ENCODE measurements at places on chromosomes 16 and 17.

- DNase-seq, result no peak
Measured at GRCh38 chr17:42027961-42028790, 8.3 kb downstream of the NKIRAS2 start.

GRCh38 chr17:11832401-11833137, 164.7 kb downstream of the ZNF18 start:
- DNase-seq, result no peak

- DNase-seq, result no peak
Measured at GRCh38 chr17:28796062-28796461, 46.5 kb downstream of the FAM222B start.

DNA sequence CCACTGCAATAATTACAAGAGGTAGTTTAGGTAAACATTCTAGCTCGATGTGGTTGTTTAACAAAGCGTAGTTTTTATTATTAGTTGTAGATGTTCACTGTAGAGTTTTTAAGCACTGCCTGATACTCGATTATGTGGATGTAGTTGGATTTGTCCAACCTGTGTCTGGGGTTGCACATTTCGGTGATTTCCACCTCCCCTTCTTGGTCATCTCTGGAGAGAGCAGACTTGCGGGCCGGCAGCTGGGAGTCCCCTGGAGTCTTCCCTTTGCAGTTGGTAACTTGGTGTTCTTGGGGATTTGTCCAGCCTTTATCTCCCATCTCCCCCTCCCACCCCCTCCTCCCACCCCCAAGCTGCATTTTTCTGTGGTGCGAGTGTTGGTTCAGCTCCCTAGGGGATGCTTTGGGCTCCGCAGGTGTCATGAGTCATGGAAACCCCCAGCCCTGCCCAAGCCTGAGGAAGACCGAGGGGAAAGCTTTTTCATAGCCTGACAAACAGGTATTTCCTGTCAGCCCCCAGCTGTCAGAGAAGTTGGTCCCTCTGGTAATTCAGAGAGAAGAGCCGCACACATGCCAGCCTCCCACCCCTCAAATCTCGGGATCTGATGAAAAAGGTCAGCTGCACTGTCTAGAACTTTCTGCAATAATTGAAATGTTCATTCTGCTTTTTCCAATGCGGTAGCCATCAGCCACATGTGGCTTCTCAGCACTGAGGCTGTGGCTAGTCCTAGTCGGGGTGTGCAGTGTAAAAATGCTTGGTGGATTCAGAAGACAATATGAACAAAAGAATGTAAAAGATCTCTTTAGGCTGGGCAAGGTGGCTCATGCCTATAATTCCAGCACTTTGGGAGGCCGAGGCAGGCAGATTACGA, 50.3 kb downstream of the KSR1 start:
- DNase-seq, result no peak

DNA sequence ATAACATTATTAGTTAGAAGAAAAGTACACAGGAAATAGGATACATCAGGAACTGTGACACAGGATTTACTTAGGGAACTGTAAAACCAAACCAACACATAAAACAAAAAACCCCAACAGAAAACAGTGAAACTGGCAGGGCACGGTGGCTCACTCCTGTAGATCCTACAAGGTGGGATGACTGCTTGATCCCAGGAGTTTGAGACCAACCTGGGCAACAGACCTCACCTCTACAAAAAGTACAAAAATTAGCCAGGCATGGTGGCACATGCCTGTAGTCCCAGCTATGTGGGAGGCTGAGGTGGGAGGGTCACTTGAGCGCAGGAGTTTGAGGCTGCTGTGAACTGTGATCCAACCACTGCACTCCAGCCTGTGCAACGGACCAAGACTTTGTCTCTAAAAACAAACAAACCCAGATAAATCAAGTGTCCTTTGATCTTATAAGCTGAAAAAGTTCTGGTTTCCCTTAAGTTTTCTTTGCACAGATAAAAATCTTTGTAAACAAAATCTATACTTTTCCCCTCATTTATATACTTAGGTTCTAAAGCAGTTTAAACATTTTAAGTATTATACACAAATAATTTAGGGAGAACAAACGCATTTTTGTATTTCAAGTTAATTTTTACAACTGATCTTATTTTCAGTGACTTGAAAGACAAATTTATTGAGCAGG, 111.5 kb upstream of the TOB1 start:
- DNase-seq, result no peak

- DNase-seq, result no peak
Measured at GRCh38 chr16:8634991-8635736, 13.7 kb downstream of the METTL22 start.

DNA sequence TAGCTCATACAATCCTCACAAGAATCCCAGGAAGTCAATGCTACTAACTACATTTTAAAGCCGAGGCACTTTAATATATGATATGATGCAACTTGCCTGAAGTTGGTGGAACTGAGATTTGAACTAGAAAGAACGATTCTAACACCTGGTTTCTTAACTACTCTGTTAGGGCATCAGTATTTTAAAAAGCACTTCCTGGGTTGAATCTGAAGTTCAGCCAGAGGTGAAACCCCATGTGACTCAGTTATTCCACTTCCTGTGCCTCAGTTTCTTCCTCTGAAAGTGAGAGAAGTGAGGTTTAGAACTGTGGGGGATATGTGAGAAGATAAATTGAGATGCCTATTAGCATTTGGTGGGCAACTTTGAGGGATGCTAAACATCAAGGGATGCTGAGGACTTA, 129.4 kb upstream of the ANKFN1 start:
- no peak for DNase-seq

- no peak for DNase-seq
Measured at GRCh38 chr16:55527885-55528284, 19.0 kb downstream of the LPCAT2 start.

- peak; percentile 24 for DNase-seq
Measured at GRCh38 chr17:74970395-74970794, 2.2 kb downstream of the HID1 start.

DNA sequence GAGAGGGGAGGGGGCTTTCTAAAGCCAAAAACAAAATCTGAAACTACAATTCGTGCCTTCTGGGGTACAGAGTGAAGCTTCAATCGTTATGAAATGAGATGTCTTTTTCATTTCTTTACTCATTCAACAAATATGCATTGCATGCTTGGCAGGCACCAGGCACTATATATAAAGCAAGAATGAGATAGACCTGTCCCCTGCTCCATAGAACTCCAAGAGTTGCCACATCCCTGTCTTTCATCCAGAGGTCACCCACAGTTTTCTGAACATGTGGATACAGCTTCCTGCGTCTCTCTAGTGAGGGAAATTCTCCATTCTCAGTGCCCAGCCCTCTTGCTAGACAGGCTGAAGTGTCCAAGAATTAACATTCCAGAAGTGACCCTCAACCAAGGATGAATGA, 343.2 kb upstream of the MAF start:
- DNase-seq, result no peak

GRCh38 chr17:72588961-72589360, 468.1 kb downstream of the SOX9 start:
- no peak for DNase-seq

- no peak for DNase-seq
Measured at GRCh38 chr16:27595475-27595874, 45.5 kb downstream of the KATNIP start.

GRCh38 chr16:78560997-78561396, 461.5 kb downstream of the WWOX start:
- no peak for DNase-seq

DNA sequence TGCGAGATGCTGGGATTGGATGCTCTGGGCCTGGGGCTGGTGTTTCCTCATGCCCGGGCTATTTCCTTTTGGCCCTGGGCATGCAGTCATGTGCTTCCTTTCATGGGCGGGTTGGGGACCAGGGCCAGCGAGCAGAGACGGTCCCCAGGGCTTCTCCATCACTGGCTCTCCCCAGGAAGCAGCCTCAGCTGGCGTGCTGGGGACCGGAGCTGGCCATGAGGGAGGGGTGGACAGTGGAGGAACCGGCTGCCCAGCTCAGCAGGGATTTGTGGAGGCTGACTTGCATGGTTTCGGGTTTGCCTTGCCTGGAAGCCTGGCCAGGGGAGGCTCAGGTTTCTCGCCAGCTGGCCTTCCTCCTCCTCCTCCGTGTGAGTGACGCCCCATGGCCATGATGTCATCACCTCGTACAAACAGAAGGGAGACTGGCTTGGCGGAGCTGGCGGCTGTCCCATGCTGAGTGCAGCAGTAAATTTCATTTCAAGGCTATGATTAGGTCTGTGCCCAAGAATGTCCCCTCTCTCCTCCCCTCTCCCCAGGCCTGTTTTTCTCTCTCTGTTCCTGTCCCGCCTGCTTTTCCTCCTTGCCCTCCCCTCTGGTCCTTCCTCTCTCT, 8.9 kb upstream of the TIMP2 start:
- DNase-seq, result peak; percentile 96

- peak; percentile 37 for DNase-seq
Measured at GRCh38 chr17:74742153-74742515, 5.1 kb downstream of the RAB37 start.

GRCh38 chr16:73616770-73617169, 568.8 kb upstream of the ZFHX3 start:
- DNase-seq, result no peak

- DNase-seq, result no peak
Measured at GRCh38 chr16:3998793-3999478, 117.3 kb downstream of the ADCY9 start.
